ENCODE measurements at places on chromosomes 12 and 14.

DNA sequence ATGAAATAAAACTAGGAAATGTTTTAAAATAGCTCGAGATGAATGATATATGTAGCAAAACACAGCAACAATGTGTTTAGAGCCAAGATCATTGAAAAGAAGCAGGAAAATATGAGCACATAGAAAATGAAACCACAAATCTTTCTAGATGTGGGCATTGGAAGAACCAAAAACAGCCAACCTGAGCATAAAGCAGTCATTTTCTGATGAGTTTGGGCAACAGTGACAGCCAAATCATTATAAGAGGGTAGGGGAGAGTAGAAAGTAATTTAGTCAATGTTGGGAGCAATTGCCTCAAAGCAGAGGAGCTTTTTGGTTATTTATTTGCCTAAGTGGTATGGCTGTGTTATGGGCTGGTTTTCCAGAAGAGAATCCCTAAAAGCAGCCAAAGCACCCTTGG is 8.8 kb upstream of the BICDL1 start:
- DNase-seq: no peak

DNA sequence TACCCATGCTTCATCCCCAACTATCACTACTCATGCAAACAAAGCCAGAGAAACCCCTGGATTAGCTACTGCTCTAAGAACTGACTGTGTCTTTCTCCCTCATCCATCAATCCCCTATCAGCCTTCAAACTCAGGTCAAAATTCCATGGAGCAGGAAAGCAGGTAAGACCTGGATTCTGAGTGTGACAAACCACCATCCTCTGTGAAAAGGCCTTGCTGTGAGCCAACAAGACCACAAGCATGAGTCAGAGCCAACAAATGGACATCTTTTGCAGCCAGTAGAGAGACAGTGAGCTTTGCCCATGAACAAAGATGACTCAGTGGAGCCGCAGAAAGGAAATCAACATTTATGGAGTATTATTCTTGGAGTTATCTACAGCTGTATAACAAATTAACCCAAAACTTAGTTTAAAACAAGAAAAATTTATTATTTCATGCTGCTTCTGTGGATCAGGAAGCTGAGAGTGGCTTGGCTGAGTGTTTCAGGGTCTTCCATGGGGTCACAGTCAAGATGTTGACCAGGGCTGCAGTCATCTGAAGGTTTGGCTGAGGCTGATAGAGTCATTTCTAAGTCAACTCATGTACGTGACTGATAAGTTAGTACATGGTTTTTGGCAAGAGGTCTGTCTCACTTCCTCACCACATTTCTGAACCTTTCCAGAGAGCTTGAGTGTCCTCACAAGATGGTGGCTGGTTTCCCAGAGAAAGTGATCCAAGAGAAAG is 61.1 kb downstream of the PITPNM2 start:
- no peak for DNase-seq

- no peak for DNase-seq
Measured at GRCh38 chr14:94767321-94767878, 2.5 kb downstream of the GSC start.

GRCh38 chr14:73896521-73896920 is 9.9 kb downstream of the ZNF410 start:
- DNase-seq: no peak

DNA sequence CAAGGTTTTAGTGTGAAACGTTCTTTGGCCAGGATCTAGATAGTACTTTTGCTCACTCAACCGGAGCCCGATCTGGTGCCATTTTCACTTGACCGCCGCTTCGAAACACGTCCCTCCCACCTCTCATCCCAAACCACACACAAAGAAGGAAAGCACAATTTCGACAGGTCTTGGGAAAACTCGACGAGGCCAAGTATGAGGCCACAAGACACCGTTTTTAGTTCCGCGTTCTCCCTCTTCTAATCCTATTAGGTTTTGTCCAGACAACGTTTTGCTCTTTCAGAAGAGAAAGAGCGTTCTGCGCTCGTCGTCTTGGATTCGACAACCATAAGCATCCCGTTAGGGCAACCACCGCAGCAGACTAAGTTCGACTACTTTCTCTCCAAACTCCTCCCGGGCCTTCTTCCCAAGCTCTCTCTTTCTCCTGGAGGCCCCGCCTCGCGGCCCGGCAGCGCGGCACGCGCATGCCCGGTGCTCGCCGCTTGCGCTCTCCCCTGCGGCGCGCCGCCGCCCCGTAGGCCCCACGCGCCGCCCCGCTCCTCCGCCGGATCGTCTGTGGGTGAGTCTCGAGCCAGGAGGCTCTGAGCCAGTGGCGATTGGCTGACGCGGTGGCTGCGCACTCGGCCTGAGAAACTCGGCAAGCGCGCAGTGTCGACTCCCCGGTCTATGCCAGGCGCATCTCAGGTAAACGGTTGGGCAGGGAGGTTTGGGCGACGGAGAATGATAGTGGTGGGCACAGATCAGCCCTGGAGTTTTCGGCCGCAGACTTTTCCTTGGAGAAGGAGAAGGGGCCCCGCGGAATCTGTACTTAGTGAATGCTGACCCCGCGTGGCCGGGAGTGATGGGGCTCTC is at the start of gene MIPOL1:
Gene MIPOL1, plus strand, starts transcription at position 517 of the 852 bp plus-strand sequence. CDS start 49,952 bp downstream, outside the sequence.
- DNase-seq: no peak

- no peak for DNase-seq
Measured at GRCh38 chr14:74611650-74612349, at the start of gene LTBP2. Gene LTBP2, minus strand, starts transcription at chr14:74612237. Its CDS starts 293 bp downstream, at chr14:74611944.

GRCh38 chr14:65412856-65413738 is 567 bp downstream of the FUT8 start:
- DNase-seq: peak; percentile 74

DNA sequence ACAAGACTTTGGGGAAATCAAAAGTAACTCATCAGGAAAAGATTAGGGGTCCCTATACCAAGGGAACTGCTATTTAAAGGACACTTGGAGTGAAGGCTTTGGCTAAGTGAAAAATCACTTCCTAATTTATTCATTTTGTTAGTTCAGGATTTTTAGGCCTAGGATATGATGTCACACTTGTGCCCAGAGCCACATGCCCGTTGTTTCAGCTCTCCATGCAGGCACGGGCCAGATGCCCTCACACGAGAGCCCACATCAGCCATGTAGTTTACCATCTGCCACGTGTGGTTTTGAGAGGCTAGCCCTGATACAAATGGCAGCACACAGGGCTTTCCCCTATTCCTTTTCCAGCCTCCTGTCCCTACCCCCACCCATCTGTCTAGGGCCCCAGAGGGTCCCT is 11.9 kb upstream of the LRP1-AS start:
- DNase-seq: no peak

- DNase-seq: no peak
Measured at GRCh38 chr12:112333019-112333418, 49.2 kb downstream of the HECTD4 start.

- DNase-seq: no peak
Measured at GRCh38 chr12:124548854-124549378, 18.5 kb downstream of the NCOR2 start.

- DNase-seq: no peak
Measured at GRCh38 chr12:57743769-57744168, 1.1 kb upstream of the TSPAN31 start.

GRCh38 chr12:126431767-126432166 is 1366.5 kb downstream of the AACS start:
- DNase-seq: no peak

- no peak for DNase-seq
Measured at GRCh38 chr12:127191129-127191528, 1075.8 kb upstream of the TMEM132C start.

- no peak for DNase-seq
Measured at GRCh38 chr12:51926064-51926632, 18.8 kb downstream of the ACVRL1 start.

DNA sequence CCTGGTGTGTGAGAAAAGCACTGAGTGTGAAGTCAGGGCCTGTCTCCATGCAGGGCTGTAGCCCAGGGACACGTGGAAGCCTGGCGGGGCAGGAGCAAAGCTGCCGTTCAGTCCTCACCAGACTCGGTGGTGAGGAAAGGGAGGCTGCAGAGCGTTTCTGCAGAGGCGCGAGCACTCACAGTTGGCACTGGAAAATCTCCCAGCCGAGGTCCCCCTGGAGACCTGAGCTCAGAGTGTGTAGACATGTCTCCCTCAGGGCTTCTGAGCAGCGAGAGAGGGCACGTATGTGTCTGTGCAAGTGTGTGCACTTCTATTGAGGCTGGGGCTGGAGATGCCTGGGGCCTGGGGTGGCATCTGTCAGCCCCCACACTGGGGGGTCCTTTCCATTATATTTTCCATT is 11.0 kb upstream of the HHIPL1 start:
- DNase-seq: no peak

- no peak for DNase-seq
Measured at GRCh38 chr14:79089576-79089975, 919.4 kb downstream of the NRXN3 start.

DNA sequence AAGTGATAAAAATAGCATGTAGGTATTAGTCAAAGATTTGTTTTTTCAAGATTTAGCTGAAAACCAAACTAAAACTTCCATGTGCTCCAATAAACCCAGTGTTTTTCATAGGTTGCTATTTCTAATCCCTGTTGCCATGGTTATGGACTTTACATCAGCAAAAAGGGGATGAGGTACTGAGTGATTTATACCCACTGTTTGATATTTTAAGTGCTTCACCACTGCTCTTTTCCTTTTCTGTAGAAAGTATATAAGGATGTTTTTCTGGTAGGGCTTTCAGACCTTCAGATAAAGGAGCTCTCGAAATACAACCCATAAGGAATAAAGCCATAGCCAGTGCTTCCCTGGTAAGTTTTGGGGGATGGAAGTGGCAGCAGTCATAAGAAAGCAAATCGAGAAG is at the start of gene OTOGL:
Gene OTOGL, plus strand, starts transcription at position 279 of the 400 bp plus-strand sequence. CDS start 109,895 bp downstream, outside the sequence.
- no peak for DNase-seq

GRCh38 chr12:93336291-93336741 is 41.4 kb upstream of the NUDT4 start:
- DNase-seq: no peak

GRCh38 chr12:109999649-109999971 is 380 bp downstream of the ANKRD13A start:
- DNase-seq: no peak

- DNase-seq: no peak
Measured at GRCh38 chr12:31645924-31646323, 13.6 kb upstream of the ETFBKMT start.

- no peak for DNase-seq
Measured at GRCh38 chr12:19437996-19438395, 1.3 kb upstream of the AEBP2 start.

DNA sequence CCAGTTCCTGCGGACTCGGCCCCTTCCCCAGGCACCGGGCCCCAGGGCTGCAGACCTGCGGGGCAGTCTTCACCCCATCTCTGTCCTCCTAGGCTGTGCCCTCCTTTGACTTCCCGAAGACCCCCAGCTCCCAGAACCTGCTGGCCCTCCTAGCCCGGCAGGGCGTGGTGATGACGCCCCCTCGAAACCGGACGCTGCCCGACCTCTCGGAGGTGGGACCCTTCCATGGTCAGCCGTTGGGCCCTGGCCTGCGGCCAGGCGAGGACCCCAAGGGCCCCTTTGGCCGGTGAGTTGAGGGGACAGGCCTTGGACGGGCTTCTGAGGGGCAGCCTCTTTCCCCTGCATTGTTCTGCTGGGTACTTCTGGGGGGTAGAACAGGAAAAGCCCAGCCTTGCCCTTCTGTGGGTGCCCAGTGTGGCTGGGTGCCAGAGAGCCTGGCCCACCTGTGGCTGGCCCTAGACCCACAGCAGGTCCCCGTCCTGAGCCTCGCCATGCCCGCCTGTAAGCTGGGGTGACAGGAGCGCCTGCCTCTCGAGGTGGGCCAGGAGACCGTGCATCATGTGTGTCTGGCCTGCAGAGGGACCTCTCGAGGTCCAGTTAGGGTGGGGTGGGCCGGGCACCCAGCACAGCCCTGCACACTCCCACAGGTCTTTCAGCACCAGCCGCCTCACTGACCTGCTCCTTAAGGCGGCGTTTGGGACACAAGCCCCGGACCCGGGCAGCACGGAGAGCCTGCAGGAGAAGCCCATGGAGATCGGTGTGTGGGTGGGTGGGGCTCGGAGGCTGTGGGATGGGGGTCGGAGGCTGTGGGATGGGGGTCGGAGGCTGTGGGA is 12.6 kb upstream of the PUS1 start:
- no peak for DNase-seq

DNA sequence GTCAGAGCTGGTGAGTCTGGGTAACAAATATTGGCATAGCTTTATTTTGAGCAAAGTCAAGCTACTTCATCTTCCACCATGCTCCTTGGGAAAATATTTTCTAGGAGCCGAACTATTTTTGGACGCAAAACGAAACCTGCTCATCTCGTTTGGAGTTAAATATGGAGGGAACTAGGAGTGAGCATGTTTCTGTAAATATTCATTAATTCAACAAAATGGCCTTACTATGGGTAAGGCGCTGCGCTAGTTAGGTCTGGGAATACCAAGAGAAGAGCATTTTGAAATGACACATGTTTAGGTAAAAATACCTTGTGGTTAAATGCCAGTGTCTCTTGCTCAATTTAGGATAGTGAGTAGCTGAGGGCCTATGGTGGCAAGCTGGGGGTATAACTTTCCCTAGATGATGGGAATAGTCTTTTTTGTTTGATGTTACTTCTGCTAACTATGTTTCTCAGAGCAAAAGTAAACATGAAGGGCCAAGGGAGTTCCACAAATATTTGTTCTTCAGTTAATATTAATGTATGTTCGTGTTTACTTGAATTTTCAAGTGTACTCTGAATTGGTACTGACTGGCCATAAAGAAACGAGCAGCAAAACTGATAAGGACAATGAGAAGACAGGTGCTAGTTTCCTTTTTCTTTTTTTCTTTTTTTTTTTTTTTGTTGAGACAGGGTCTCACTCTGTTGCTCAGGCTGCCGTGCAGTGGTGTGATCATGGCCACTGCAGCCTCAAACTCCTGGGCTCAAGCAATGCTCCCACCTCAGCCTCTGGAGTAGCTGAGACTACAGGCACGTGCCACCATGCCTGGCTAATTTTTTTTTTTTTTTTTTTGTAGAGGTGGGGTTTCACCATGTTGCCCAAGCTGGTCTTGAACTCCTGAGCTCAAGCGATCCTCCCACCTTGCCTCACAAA is 77.7 kb downstream of the MAP1LC3B2 start:
- DNase-seq: no peak

DNA sequence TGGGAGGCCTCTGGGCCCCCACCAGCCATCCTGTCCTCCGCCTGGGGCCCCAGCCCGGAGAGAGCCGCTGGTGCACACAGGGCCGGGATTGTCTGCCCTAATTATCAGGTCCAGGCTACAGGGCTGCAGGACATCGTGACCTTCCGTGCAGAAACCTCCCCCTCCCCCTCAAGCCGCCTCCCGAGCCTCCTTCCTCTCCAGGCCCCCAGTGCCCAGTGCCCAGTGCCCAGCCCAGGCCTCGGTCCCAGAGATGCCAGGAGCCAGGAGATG is 729 bp upstream of the GAPDH start:
- DNase-seq: no peak

GRCh38 chr12:27906127-27906500 is 66.4 kb downstream of the PTHLH start:
- DNase-seq: no peak

Measured in activated naive CD4-positive, alpha-beta T cell (primary cell).